Femur (tissue), 1 donor: ENCODE measurements at places on chromosomes 4 and X.

GRCh38 chrX:149157976-149158375 lies 347.1 kb downstream of the IDS start:
- no peak for DNase-seq

DNA sequence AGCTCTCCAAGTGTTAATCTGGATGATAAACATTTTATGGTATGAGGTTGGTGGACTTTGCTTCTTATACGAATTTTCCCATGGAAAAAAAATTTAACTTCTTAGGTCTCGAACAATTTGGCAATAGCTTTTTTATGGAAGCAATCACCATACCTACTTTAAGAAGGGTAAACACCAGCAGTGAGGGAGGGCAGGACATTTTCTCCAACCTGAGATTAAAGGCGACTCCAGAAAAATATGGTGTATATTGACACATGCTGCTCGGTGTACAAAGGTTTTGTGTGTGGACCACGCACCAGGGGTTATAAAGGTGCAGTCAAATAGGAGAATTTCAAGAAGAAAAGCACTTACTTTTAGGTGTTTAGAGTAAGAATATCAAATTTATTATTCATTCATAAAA lies 34.2 kb upstream of the SULT1E1 start:
- no peak for DNase-seq

- no peak for DNase-seq
These were observed 7.1 kb downstream of the CA5B start for GRCh38 chrX:15745179-15745578.

DNA sequence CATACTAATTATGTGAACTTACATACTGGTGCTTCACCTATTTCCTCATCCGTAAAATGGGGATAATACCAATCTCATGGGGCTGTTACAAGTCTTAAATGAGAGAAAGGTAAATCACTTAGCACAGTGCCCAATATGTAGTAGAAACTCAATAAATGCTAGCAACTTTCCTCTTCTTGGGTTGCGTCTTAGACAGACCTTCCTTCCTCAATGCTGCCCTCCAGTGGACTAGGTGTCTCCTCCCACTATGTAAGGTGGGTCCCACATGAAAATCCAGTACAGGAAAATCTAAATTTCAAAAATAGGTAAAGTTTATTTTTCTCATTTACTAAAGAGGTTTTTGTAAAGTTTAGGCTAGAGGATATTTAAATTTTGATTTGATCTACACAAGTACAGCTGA lies 20.6 kb downstream of the ZDHHC9 start:
- peak; percentile 30 for DNase-seq

- DNase-seq: no peak
These were observed 3.2 kb upstream of the ENPEP start for GRCh38 chr4:110472583-110473329.

DNA sequence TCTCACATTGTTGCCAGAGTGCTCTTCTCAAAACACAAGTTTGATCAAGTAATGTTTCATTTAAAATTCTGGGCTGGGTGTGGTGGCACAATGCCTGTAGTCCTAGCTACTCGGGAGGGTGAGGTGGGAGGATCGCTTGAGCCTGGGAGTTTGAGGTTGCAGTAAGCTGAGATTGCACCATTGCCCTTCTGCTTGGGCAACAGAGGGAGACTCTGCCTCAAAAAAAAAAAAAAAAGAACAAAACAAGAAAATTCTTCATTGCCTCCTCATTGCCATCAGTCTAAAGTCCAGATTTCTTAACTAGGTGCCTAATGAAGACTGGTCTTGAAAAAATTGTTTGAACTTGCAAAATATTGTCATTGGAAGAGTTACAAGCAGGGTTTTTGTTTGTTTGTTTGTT lies 120.1 kb downstream of the MFAP3L start:
- no peak for DNase-seq

DNA sequence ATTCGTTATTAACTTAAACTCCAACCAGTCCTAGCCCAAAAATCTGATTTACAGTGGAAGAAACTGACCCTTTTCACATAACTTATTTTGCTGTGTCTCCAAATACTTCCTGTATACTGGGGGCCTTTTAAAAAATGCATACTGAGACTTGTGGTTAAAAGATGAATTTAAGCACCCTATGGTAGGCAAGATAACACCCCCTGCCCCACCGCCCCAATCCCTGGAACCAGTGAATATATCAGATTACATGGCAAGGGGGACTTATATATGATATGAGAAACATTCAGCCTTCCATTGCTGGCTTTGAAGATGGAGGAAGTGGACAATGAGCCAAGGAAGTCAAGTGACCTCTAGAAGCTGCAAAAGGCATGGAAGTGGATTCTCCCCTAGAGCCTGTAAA lies 3.1 kb upstream of the CLCN3 start:
- no peak for DNase-seq

- DNase-seq: no peak
These were observed 137.7 kb upstream of the RAPGEF2 start for GRCh38 chr4:158965226-158965625.

GRCh38 chr4:151854731-151855130 lies 93.9 kb upstream of the GATB start:
- no peak for DNase-seq

DNA sequence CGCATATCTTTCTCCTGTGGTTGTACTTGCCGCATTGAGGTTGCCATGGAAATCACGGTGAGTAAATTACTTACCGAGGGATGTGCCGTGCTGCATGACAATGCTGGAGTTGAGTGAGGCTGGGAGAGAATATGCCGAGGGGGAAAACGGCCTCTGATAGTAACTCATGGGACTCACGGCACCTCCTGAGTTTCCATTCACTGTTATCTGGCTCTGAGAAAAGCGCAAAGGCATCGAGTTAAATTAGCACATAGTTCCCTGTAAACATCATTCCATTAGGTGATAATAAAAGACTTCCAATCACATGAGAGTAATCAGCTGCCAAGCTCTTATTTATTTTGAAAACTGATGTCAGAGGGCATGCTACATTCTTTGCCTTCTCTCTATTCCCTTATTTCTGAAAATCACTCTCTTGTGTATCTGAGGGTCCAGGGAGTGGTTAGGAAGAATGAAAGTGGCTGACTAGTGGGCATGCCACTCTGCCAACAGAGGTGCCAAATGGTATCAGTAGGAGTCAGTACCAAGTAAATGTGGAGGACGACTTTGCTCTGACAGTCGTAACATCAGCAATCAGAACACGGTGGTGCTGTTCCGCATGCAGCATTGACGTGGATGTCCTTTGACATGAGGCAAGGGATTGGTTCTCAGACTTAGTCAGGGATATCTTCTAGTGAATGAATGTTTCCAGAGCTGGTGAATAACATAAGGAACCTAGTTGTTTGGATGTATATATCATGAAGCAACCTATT lies 126.9 kb upstream of the PDLIM3 start:
- no peak for DNase-seq

DNA sequence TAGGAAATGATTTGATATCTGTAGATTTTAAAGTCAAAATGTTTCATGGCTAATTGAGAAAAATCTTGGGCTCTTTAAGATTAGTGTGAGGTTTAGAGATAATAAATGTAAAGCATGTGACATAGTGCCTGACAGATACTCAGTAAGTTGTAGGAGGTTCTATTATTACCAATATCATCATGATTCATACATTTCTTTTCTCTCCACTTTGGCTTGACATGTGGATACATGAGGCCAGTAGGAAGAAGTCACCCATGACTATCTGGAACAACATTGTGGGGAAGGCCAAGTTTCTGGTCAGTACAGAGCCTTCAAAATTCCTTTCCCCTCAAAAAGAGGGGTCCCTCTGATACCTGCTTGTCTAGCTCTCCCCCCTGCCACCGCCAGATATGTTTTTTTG lies 91.2 kb upstream of the SORBS2 start:
- no peak for DNase-seq

- no peak for DNase-seq
These were observed 44.5 kb upstream of the IL21 start for GRCh38 chr4:122665161-122665929.

DNA sequence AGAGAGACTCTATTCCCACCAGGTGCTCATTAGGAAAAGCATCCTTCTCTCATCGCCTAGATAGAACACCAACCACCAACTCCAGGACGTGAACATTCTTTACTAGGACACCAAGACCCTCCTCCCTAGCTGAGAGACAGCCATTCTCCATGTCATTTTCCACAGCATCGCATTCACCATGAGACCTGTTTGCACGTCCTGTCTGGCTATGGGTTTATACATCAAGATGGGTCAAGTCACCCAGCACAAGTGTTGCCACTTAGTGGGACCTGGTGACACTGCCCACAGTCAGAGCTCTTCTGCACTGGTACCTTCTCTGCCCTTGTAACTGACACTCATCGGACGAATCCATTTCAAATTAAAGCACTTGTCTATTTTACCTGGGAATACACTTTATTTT lies 17.5 kb downstream of the LRP2BP start:
- DNase-seq: no peak

GRCh38 chr4:109195646-109196045 lies 106.8 kb downstream of the COL25A1 start:
- DNase-seq: no peak

DNA sequence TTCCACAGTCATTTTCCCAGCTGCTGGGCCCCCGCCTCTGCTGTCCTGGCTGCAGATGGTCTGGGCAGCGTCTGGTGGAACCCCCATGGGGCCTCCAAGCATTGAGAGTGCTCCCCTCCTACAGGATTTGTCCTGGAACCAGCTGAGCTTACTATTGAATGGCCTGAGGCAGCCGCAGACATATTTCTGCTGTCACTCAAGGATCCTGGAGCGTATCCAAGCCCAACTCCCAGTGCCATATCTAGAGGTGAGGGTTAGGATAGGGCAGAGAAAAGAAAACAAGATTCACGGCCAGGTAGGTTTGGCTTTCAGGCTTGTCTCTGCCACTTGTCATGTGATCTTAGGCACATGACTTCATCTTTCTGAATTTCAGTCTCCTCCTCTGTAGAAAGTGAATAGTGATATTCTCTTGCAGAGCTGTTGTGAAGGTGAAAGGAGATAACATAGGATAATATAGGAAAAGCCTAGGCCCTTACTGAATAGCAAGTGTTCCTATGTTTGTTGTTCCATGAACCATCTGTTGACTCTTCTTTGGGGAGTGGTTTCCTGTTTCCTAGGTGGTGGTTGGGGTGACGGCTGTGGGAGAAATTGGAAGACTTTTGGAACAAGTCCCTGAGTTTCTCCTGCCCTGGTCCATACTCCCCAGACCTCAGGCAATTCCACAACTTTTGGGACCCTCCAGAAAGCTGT lies 52.3 kb downstream of the SEPSECS start:
- peak; percentile 61 for DNase-seq

DNA sequence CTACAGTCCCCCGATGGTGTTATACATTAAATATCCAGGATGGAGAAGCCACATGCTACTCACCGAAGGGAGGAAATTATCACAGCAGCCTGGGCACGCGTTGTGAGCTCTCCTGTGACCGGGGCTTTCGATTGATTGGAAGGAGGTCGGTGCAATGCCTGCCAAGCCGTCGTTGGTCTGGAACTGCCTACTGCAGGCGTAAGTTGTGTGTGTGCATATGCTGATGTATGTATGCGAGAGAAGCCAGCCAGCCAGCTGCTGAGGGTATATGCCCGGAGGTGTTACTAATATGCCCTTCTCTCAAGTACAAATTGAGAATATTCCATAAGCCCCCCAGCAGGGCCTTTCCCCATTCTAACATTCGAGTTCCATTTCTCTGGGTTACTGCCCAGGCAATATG lies 18.2 kb downstream of the SRPX2 start:
- DNase-seq: no peak

- peak; percentile 82 for DNase-seq
These were observed 200.8 kb upstream of the GIMD1 start for GRCh38 chr4:106569146-106570031.

GRCh38 chr4:174522183-174523024 lies at the start of gene HPGD:
Gene HPGD (minus strand): TSS chr4:174522488. CDS start chr4:174522451, 37 bp downstream.
- DNase-seq: peak; percentile 72

DNA sequence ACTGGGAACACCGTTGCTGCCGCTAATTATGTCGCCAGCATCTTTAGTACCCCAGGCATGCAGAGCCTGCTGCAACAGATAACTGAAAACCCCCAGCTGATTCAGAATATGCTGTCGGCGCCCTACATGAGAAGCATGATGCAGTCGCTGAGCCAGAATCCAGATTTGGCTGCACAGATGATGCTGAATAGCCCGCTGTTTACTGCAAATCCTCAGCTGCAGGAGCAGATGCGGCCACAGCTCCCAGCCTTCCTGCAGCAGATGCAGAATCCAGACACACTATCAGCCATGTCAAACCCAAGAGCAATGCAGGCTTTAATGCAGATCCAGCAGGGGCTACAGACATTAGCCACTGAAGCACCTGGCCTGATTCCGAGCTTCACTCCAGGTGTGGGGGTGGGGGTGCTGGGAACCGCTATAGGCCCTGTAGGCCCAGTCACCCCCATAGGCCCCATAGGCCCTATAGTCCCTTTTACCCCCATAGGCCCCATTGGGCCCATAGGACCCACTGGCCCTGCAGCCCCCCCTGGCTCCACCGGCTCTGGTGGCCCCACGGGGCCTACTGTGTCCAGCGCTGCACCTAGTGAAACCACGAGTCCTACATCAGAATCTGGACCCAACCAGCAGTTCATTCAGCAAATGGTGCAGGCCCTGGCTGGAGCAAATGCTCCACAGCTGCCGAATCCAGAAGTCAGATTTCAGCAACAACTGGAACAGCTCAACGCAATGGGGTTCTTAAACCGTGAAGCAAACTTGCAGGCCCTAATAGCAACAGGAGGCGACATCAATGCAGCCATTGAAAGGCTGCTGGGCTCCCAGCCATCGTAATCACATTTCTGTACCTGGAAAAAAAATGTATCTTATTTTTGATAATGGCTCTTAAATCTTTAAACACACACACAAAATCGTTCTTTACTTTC lies 1.8 kb downstream of the UBQLN2 start:
- DNase-seq: no peak

DNA sequence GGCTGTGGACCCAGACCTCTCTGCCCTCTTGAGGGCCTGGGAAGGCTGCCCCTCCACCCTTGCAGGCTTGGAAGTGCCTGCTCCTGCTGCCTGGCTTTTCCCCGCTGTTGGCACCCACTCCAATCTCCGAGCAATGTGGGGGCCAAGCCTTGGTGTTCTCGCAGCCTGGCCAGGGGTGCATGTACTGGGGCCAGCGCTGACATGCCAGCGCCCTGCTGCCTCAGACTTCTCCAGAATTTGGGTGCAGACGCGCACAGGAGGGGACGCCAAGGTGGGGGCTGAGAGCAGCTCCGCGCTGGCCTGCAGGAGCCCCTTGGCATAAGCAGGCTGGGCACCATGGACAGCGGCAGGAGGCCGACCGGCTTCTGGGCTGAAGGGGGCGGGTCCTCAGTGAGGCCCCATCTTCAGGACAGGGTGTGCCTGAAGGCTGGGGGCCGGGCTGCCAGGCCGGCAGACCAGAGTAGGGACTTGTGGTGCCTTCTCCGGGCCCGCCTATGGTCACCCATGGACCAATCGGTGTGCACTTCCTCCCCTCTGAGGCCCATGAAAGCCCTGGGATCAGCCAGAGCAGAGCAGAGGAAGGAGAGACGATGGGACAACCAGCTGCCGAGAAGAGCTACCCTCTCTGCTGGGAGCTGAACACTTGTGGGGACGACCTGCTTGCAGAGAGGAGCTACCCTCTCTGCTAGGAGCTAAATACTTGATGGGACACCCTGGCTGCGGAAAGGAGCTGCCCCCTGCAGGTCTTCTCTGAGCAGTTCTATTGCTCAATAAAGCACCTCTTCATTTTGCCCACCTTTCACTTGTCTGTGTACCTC lies 118.3 kb downstream of the DNAAF6 start:
- peak; percentile 56 for DNase-seq
